ENCODE measurements at places on chromosomes 7 and 10.

GRCh38 chr7:42180806-42181205 is 56.2 kb downstream of the GLI3 start:
- no peak for DNase-seq
- H3K4me3 ChIP-seq = no peak overlapping the region
- no peak overlapping the region for H3K27ac ChIP-seq
- H3K36me3 ChIP-seq = no peaks in the 10 kb centered on the region

DNA sequence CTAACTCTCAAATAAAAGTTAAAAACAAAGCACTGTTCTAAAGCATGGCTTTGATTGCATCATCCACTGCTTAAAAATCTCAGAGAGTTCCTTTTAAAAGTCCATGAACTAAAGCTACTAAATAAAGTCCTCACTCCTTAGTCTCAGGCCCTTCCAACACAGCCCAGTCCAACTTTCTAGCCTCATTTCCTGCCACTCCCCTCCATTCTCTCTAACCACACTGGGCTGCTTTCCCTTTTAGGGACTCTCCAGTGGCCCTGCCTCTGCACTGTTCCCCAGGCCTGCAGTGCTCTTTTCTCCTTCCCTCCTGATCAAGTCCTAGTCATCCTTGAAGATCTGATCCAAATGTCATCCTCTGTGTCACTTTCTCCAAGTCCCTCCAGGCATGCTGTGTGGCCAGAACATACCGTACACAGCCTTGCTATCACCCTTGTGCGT is 56.9 kb upstream of the PPP1R3C start:
- no peak overlapping the region for H3K27ac ChIP-seq
- H3K4me3 ChIP-seq = no peak overlapping the region
- H3K4me1 ChIP-seq = no peaks in the 10 kb centered on the region
- no peaks in the 10 kb centered on the region for H3K27me3 ChIP-seq
- no peaks in the 10 kb centered on the region for H3K36me3 ChIP-seq

- no peaks in the 10 kb centered on the region for H3K36me3 ChIP-seq
- H3K27me3 ChIP-seq = no peaks in the 10 kb centered on the region
- peak; percentile 83 for DNase-seq
- no peak overlapping the region for H3K4me3 ChIP-seq
- H3K27ac ChIP-seq = peak overlapping the region; percentile 58
These were observed 6.5 kb downstream of the SNX8 start for GRCh38 chr7:2307690-2308107.

GRCh38 chr10:11036424-11037011 is 18.8 kb downstream of the CELF2 start:
- no peak overlapping the region for H3K27ac ChIP-seq
- H3K4me1 ChIP-seq = no peaks in the 10 kb centered on the region
- H3K36me3 ChIP-seq = no peaks in the 10 kb centered on the region
- no peak overlapping the region for H3K4me3 ChIP-seq
- DNase-seq = no peak

DNA sequence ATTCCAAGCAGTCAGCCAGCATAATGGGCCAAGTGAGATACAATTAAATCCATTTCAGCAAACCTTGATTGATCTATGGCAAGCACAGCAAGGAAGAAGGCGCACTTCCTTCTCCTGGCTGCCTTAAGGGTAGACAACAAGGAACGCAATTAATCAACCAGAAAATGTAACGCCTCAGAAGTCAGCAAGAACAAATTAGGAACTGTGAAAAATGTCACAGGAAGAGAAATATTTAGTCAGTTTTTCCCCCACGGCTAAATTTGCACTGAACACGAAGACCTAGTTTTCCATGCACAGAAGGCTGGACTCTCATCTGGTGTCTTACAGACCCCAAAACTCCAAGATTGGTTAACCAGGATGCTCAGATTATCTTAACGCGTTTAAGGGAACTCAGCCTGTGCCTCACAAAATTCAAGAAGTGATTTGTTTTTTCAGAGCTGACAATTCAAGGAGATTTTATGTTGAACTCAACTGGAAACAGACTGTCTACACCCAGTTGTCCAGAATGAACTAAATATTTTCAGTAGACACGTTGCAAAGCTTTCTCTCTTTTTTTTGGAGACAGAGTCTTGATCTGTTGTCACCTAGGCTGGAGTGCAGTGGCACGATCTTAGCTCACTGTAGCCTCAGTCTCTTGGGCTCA is 14.2 kb downstream of the SNX8 start:
- peak overlapping the region; percentile 64 for H3K27ac ChIP-seq
- peaks cover 25% of the 10 kb centered on the region for H3K4me1 ChIP-seq
- H3K4me3 ChIP-seq = no peak overlapping the region
- no peaks in the 10 kb centered on the region for H3K36me3 ChIP-seq
- no peaks in the 10 kb centered on the region for H3K27me3 ChIP-seq
- DNase-seq = peak; percentile 49

- no peaks in the 10 kb centered on the region for H3K27me3 ChIP-seq
- H3K4me3 ChIP-seq = peak within 1 kb of the TSS; percentile 88
- H3K4me1 ChIP-seq = peaks cover 7% of the 10 kb centered on the region
- H3K27ac ChIP-seq = peak within 1 kb of the TSS; percentile 82
- DNase-seq = peak; percentile 66
These were observed at the start of gene RNLS for GRCh38 chr10:88582806-88583583. Gene RNLS, minus strand, starts transcription at chr10:88583318.

All from CD14-positive monocyte (primary cell).